ENCODE measurements at places on chromosomes 16 and 17.
A peak's percentile ranks its signal among the peaks of the same experiment; 100 is the strongest.

DNA sequence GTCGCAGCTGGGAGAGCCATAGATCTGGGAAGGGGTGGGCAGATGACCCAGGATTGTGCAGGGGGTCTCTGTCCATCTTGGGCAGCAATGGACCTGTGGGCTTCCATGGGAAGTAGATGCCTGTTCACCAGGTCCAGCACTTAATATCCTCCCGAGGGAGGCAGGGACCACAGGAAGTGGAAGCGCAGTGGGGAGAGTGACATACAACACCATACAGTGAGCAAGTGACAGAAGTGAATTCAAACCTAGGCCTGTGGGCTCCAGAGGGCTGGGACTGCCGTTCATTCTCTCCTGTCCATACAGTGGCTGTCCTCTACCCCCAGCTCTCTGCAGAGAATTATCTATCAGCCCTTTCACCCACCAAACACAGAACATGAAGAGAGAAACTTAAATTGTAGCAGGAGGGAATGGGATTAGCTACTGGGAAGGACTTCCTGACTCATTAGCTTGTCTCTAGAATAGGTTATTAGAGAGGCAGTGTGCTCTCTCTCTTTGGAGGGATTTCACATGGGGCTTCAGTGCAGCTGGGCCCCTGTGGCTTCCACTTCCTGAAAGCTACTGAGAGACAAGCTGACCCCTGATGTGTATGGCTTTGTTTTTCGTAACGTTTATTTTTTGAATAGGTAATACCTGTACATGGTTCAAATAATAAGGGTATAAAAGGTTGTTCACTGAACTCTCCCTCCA lies 13.1 kb upstream of the SEZ6 start:
- DNase-seq: no peak

- DNase-seq: no peak
Measured at GRCh38 chr17:42136654-42137051, 14.0 kb downstream of the HSPB9 start.

DNA sequence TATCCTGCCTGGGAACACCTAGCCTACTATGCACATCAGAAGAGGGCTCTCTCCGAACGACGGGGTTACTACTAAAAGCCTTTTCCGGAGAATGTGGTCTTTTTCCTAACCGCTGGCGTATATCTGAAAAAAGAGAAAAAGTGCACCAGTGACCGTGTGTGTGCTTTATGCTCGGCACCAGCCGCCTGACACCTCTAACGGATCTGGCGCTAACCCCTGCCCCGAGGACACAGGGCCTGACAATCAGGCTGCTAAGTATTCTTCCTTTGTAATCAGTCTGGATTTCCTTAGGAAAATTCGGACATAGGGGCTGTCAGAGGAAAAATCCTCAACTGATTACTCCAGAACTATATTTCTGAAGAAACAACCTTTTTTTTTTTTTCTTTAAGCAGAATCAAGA lies 13.4 kb upstream of the ITGAE start:
- no peak for DNase-seq

DNA sequence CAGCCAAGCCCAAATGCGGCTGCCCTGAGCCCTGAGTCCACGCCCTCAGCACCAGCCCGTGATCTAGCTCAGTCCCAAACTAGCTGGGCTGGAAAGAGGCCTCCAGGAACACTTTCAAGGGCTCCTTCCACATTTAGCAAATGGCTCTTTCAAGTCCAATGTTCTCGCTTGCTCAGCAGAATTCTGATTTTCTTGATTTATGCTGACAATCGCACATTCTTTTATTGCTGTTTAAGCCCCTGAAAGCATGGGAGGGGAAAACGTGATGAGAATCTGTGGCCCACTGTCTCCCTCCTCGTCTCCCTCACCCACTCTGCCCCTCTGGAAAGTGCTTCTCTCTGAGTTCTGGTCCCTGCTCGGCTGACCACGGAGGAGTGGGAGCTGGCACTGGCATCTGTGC lies 293.8 kb downstream of the FOXL1 start:
- no peak for DNase-seq

DNA sequence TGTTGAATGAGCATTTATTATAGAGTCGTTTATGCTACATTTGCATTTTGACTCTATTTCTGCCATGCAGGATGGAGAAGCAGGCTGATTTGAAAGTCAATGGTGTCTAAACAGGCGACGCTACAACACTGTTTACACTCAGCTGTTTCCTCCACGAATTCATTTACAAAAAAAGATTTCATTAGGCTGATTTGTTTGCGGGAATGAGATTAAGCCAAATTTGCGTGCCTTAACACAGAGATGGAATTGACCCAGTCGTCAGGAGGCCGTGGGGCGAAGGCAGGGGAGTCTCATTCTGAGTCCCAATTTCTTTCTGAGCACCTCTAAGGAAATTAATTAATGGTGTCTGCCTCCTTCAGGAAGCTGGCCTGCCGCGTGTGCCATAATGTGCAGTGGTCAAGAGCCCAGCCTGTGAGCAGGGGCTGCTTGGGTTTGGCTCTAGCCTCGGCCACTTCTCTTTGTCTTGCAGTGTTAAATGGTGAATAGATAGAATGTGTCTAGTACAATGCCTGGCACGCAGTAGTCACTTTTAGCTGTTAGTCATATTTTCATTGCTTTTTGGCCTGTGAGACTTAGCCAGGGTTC lies 88.6 kb upstream of the NKD1 start:
- DNase-seq: no peak

- no peak for DNase-seq
Measured at GRCh38 chr17:15884731-15885130, 60.2 kb upstream of the ADORA2B start.

- DNase-seq: peak; percentile 32
Measured at GRCh38 chr16:4273858-4274311, 1.1 kb upstream of the TFAP4 start.

DNA sequence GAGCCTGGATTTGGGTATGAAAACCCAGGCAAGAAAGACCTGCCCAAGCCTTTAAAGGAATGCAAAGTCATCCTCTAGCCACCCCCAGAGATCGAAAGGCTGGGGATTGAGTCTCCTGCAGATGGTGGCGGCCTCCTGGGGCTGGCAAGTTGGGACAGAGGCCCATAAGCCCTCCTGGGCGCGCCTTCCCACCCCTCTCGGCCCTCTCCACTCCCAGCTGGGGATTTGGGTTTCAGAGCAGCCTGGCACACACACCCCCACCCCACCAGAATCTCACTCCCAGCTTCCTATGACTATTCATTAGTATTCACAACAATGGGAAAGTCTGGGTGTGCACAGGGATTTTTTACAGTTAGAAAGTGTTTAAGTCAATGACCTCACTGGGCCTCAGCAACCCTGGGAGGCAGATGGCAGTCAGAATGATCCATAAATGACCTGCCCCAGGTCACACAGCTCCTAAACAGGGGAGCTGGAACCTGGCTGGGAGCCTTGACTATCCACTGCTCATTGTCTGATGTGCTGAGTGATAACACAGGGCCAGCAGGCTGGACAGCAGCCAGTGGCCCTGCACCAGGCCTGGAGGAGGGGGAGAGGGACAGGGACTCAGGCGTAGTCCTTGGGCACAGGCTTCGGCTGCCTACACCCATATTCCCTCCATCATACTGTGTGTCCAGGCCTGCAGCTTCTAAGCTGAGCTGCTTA lies 12.1 kb downstream of the NHERF1 start:
- DNase-seq: no peak

DNA sequence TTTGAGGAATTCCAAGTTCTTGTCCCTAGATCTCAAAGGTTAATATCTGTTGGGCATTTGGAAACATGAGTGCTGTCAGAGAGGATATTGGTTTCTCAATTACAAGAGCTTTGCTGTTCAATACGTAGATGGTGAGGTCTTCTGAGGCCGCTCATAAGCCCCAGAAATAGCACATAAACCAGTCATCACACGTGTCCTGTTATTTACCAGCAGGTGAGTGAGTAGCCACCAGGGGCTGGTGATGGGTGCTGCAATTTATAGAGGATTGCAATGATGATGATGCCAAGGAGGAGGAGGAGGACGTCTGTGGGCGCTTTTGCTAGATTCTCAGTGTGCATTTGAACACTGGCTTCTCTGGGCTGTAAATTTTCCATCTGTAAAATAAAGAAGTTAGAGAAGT lies 89.0 kb downstream of the SALL1 start:
- no peak for DNase-seq

GRCh38 chr17:17239832-17240231 lies 2.9 kb upstream of the FLCN start:
- DNase-seq: no peak

DNA sequence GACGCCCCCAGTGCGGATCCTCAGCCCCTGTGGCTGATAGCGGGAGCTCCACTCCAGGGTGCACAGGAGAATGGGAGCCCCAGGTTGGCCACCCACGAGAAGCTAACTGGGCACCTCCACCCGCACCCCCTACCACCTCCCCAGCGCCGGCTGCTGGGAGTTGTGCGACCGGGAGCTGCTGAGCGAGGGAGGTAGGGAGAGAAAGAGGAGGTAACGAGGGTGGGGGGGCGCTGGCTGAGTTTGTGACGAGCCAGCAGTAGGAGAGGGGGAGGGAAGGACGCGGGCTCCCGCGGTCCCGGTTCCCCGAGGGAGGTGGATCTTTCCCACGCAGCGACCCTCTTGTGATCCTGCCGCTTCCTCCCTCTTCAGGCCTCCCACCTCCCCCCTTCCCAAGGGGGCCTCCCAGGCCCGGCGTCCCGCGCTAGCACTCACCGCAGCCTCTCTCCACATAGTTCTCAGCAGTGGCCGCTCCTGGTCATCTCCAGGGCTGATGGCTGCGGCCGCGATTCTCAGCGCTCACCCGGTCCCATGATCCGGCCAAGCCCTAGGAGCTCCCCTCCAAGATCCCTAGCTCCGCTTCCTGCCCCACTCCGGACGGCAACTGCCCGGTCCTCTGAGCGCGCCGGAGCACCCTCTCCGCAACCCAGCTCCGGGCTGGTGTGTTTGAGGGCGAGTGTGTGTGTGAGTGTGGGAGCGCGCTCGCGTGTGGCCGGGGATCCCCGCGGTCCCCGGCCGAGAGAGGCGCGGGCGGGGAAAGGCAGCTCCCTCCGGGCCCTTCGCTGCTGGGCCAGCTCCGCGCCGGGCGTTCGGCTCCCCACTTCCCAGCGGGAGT lies at the start of gene GRIN2A:
TSS of gene GRIN2A (minus strand) at position 207 of the 832 bp plus-strand sequence. CDS start 2,017 bp downstream, outside the sequence.
- no peak for DNase-seq

- no peak for DNase-seq
Measured at GRCh38 chr16:81866820-81867440, 87.8 kb downstream of the PLCG2 start.

DNA sequence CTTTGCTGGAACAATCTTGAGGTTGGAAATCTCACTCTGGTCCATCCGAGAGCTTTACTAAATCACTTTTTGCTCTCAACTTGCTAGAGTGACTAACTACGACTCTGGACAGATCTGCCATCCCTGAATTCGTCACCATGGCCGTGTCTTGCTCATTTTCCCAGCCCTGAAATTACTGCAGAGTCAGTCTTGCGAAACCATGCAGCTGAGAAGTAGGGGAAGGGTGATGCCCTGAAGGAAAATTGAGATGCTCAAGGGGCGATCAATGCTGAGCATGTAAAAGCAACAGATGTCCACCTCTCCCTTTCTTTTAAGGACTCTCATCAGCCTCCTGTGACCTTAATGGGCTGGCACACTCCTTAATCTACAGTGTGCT lies 18.8 kb downstream of the PCTP start:
- no peak for DNase-seq
